ENCODE measurements at places on chromosomes 5 and 9.

DNA sequence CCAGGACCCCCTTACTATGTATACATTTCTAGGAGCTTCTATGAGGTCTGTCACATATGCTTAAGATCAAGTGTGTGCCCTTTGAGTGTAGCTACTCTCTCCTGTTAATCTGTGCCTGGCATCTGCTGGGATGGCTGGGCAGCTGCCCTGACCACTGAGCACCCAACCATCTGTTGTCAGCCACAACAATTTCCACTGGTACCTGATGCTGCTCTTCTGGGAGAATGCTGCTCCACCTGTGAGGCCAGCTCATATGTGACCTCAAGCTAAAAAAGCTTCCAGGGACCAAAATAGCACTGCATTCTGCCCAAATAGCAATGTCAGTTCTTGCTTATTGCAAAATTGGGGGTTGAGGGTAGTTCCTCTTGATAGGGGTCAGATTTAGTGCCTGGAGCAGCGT lies 595.6 kb downstream of the RAB3C start:
- DNase-seq, result no peak

- DNase-seq, result no peak
These were observed 3.2 kb downstream of the TOR4A start for GRCh38 chr9:137280474-137281344.

DNA sequence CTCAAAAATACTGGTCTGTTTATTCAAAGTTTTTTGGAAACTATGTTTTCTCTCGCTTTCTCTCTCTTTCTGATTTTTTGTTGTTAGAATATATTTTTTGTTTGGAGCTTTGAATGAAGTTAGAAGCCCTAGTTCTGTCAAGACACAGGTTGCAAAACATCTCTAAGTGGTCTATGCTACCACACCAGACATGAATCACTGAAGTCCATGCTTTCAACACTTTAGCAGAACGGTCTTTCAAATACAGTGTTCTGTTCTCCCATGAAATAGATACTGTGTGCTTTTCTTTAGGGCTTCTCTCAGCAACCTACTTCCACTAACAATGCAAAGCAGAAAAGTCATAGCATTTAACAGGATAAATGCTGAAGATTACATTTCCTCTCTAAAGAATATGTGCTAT lies 392.5 kb downstream of the TMEM167A start:
- no peak for DNase-seq

DNA sequence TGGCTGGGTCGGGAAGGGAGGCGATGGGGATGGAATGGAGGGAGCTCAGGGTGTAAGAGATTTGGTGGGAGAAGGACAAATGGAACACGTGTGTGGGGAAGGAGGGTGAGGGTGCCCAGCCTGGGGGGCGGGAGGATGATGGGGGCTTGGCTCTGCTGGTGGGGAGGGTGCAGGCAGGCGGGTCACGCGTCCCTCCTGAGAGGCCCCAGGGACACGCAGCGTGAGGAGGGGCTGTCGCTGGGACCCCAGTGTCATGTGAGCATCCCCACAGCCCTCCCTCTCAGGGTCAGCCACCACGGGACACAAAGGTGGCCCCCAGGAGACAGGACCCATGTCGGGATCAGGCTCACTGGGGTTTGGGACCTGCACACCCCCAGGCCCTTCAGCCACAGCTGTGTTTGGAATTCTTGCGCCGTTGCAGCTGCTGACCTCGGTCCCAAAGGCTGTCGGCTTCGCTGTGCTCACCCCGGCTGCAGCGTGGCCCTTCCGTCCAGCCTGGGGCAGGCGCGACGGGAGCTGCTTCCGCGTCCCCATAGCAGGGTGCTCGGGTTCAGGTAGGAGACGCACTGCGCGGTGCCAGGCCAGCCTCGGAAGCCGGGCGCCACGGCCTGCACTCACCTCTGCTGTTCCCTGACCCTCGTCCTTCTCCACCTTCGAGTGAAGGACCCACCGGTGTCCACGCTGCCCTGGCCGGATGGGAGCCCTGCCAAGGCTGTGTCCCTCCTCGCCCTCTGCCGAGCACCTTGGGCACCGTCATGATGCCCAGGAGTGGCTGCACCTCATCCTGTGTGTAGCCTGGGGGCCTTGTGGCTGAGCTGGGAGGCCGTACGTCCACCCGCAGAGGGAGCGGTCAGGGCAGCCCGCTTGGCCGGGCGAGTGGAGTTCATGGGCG lies 5.4 kb downstream of the SLC6A19 start:
- DNase-seq, result no peak

DNA sequence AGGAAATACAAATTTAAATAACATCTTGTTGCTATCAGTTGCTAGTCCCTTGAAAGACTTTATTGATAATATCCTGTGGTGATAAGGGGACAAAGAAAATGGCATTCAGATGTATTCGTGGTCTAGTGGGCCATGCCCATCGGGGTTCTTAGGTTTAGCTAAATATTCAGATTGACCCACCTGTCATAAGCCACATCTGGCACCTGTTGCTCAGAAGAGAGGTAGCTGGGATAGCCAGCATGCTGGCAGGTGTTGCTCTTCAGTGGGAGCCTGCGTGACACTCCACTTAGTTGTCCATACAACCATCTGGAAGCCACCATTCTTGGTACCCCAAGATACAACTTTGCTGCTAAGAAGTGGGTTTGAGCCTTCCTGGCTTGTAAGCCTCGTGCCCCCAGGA lies 36.7 kb downstream of the F2RL2 start:
- no peak for DNase-seq

GRCh38 chr5:145800181-145800580 lies 35.0 kb downstream of the PRELID2 start:
- no peak for DNase-seq
